Mesenteric fat pad (tissue), 1 donor: ENCODE measurements at places on chromosomes 1 and 21. TPM values are rescaled to one million over a fixed set of nuclear protein-coding genes. Genes with fewer than 3 reads are reported as not detected.

GRCh38 chr21:42684109-42684916 lies 30.9 kb downstream of the PDE9A start:
- DNase-seq = no peak

DNA sequence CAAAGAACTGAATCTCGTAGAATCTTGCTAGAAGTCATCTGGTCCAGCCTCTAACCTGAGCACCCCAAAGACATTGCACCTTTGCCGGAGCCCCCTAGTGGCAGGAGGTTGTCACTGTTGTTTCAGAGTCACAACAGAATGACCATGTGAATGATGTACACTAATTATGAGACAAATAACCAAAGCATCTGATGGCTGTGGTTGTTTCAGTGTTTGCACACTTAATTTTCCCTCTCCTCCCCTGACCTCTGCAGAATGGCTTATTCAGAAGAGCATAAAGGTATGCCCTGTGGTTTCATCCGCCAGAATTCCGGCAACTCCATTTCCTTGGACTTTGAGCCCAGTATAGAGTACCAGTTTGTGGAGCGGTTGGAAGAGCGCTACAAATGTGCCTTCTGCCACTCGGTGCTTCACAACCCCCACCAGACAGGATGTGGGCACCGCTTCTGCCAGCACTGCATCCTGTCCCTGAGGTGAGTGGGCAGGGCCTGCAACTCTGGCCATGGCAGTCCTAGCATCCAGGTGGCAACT lies 26.4 kb downstream of the TRAF5 start:
- DNase-seq = no peak

DNA sequence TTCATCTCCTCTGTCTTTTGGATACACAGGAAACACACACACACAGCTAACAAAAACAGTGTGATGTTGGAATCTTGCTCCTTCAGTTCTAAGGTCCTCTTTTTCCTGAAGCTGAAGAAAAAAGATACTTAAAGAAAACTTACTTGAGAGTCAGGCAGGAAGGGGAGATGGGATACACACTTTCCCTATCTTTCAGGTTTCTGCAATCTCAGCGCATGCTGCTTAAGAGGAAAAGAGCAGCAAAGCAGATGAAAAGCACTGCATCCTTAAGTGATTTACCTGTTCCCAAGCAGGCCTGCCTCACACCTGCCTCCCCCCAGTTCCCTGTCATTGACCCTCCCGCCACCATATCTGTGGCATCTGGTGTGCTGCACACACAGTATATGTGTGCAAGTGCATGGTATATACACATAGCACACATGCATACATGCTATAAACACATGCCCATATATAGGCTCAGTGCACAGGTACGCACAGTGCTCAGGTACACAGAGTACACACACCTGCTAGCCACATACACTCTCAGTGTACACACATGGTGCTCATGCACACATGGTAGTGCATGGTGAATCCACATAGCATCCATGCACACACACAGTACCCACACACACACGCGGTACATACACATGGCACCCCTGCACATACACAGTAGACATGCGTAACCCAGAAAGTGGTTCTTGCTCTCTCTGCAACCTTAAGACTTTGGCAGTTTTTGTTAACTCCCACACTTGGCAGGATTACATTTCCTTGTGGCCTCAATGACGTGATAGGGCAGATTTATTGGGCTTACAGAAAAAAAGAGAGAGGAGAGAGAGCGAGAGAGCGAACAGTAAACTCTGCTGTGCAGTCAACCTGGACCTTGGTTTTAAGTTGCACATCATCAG lies 166.9 kb downstream of the TOMM20 start:
- no peak for DNase-seq

Gene UQCRHL
- total RNA-seq = 1.3 TPM

Gene TMEM52
- total RNA-seq = 1.5 TPM

DNA sequence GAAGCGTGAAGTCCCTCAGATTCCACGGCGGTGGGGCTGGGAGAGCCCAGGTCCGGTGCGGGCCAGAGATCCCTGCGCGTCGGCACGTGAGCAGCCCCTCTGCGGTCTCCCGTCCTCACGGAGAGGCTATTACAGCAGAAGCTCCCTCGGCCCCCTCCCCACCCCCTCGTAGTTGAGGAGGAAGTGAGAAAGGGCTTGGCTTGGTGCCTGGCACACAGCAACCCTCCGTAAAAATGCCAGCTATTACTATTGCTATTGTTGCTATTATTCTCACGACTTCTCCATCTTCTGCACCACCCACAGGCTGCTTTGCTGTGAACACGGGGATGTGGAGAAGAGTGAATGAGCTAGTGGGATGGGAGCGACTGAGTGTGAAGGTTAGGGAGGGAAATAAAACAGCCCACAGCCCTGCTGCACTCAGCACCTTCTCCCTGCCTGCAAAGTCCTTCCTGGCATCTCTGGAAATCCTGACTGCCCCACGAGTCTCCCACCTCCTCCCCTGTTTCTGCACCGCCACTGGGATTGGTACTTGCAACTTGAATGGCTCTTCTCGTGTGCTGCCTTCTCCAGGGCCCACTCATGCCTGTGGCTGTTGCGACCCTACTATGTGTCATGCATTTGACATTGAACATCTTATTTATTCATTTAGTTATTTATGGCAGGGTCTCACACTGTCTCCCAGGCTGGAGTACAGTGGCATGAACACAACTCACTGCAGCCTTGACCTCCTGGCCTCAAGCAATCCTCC lies 26.6 kb downstream of the ZBTB18 start:
- no peak for DNase-seq

- DNase-seq = no peak
Measured at GRCh38 chr1:55402671-55403464, 187.7 kb upstream of the USP24 start.

GRCh38 chr1:16078925-16079656 lies 5.6 kb upstream of the FAM131C start:
- no peak for DNase-seq
